Fibroblast of the aortic adventitia (primary cell): ENCODE measurements at places on chromosomes 5 and 9. TPM values are rescaled to one million over a fixed set of nuclear protein-coding genes. Genes with fewer than 3 reads are reported as not detected.

The KIAA0825 gene
- 4.3 and 12.2 TPM in 2 replicates for total RNA-seq

The SH2D3C gene
- total RNA-seq, result 0.18 and 6.0 TPM in 2 replicates

The MEIKIN gene
- total RNA-seq, result not detected in 2 replicates

The WDR38 gene
- total RNA-seq, result not detected in 2 replicates

The PCDHGA11 gene
- 7.6 and 17.8 TPM in 2 replicates for total RNA-seq

The DRD1 gene
- total RNA-seq, result 0.18 TPM in 1 of 2 replicates, not detected in the other

The PCDHGA7 gene
- 2.9 and 8.4 TPM in 2 replicates for total RNA-seq

The KDM3B gene
- 47.1 and 89.5 TPM in 2 replicates for total RNA-seq

The OCLN gene
- 1.1 and 3.0 TPM in 2 replicates for total RNA-seq

The C9orf40 gene
- total RNA-seq, result 4.6 and 9.9 TPM in 2 replicates

The TEK gene
- total RNA-seq, result 1.7 and 3.8 TPM in 2 replicates

The RASEF gene
- 0.27 and 0.41 TPM in 2 replicates for total RNA-seq

The PTGR1 gene
- total RNA-seq, result 76.0 and 88.4 TPM in 2 replicates

The FOXD4L6 gene
- not detected in 2 replicates for total RNA-seq

The IL4 gene
- total RNA-seq, result 0.36 TPM in 1 of 2 replicates, not detected in the other

The SYNPO gene
- total RNA-seq, result 3.9 and 4.6 TPM in 2 replicates

The PRUNE2 gene
- total RNA-seq, result 14.7 and 122 TPM in 2 replicates

The DMRT3 gene
- total RNA-seq, result not detected in 2 replicates

The PCDHA10 gene
- total RNA-seq, result under 0.01 and 0.09 TPM in 2 replicates

The IL13 gene
- not detected in 2 replicates for total RNA-seq

The SHC3 gene
- 26.5 and 28.0 TPM in 2 replicates for total RNA-seq

The NOXA1 gene
- total RNA-seq, result 0.36 and 0.74 TPM in 2 replicates

The SLC6A18 gene
- total RNA-seq, result not detected in 2 replicates

The PCDHGC4 gene
- total RNA-seq, result 2.5 and 5.2 TPM in 2 replicates

The ZNF879 gene
- total RNA-seq, result 3.9 and 5.2 TPM in 2 replicates

The MTREX gene
- 102 and 123 TPM in 2 replicates for total RNA-seq

The DNM1 gene
- total RNA-seq, result 28.0 and 57.4 TPM in 2 replicates

The TMCO6 gene
- total RNA-seq, result 21.1 and 295 TPM in 2 replicates

The PCDHB13 gene
- 0.27 and 0.65 TPM in 2 replicates for total RNA-seq

The JAKMIP2 gene
- total RNA-seq, result 1.4 and 2.4 TPM in 2 replicates

The ADAMTS19 gene
- 0.09 TPM in 1 of 2 replicates, not detected in the other for total RNA-seq

The TLR4 gene
- 4.8 and 16.8 TPM in 2 replicates for total RNA-seq

The PCDHB3 gene
- 0.27 and 0.74 TPM in 2 replicates for total RNA-seq

The GRXCR2 gene
- 0.09 TPM in 1 of 2 replicates, not detected in the other for total RNA-seq

The IL9 gene
- not detected in 2 replicates for total RNA-seq

The IFNA21 gene
- total RNA-seq, result not detected in 2 replicates

The GPR150 gene
- 0.27 and 0.98 TPM in 2 replicates for total RNA-seq
